ENCODE measurements at places on chromosomes 4 and X.

GRCh38 chr4:98068495-98068894 lies 74.8 kb downstream of the STPG2 start:
- DNase-seq, result no peak

DNA sequence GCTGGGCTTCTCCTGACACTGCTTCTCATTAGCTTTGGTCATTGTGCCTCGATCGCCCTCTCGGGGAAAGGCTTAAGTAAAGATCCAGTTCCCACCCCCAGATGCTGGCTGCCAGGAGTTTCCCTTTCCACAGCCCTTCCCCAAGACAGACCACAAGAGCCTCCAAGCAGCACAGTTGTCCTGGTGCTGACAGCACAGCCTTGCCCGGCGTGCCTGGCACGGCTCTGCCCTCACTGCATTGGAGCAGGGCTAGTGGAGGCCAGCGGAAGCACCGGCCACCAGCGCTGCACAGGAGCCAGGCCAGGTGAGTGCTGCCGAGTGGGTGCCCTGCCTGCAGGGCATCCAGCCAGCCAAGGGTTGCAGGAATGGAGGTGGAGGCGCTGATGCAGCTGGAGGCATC lies 9.7 kb upstream of the MSANTD1 start:
- DNase-seq, result no peak

DNA sequence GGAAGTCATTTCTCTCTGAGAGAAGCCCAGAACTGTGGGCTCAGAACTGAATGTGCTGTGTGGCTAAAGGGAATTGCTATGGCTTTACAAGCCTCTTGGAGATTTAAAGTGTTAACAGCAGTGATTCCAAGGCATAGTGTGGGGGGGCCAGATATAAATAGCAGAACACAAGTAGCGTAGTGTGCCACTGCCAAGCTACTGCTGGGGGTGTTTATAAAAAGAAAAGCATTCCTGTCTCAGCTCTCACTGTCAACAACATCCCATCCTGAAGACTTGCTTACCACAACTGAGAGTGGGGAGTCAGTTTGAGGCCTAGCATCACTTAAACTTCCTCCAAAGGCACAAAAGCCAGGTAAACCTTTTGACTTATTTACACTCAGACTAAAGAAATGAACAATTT lies at the start of gene ART3:
TSS of gene ART3 (plus strand) at position 242 of the 400 bp plus-strand sequence. CDS start 1,181 bp downstream, outside the sequence.
- DNase-seq, result no peak

GRCh38 chrX:17554914-17555313 lies 179.9 kb downstream of the NHS start:
- DNase-seq, result no peak

- peak; percentile 66 for DNase-seq
Measured at GRCh38 chrX:46912098-46912602, at the start of gene JADE3. TSS of gene JADE3 (plus strand) at chrX:46912421. CDS start at chrX:46984895, 72,474 bp downstream.

DNA sequence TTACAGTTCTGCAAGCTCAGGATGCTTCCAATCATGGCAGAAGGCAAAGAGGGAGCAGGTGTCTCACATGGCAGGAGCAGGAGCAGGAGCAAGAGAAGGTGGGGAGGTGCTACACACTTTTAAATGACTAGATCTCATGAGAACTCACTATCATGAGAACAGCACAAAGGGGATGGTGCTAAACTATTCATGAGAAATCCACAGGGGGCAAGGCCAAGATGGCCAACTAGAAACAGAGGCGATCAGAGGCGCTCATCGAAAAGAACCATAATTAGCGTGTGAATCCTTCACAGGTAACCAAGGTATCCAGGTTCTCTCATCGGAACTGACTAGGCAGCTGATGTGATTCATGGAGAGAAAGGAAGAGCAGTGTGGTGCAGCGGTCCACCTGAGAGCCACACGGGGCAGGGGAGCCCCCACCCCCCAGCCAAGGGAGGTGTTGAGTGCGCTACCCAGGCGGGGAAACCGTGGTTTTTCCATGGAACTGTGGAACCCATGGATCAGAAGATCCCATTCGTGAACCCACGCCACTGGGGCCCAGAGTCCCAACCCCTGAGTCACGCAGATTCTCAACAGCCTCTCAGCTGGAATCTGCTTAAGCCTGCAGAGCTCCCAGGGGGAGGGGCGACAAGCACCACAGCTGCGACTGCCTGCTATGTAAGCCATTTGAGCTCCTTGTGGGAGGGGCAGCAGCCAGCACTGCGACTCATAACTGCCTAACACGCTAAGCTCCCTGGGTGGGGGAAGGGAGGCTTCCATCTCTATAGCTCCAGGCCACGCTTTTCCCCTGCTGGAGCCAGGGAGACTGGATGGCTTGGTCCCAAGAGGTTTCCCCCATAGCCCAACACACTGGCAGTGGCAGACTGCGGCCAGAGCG lies 46.7 kb downstream of the FGF16 start:
- DNase-seq, result peak; percentile 1

DNA sequence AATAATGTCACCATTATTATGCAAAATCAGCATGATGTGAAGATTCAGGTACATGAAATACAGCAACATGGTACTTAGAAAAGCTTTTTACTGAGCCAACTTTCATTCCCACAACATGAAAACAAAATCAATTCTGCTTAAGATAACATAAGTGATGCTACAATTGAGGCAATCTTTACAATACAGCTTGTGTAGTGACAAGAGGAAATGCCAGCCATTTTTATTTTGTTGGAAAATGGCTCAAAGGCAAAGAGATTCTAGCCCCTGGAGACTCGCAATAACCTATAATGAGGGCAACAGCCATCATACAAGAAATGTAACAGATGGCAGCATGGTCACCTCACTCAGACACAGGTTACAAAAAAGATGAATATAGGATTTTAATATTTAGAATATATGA lies 560.4 kb downstream of the SPOCK3 start:
- no peak for DNase-seq

GRCh38 chr4:170011921-170012628 lies 14.1 kb downstream of the MFAP3L start:
- DNase-seq, result no peak

DNA sequence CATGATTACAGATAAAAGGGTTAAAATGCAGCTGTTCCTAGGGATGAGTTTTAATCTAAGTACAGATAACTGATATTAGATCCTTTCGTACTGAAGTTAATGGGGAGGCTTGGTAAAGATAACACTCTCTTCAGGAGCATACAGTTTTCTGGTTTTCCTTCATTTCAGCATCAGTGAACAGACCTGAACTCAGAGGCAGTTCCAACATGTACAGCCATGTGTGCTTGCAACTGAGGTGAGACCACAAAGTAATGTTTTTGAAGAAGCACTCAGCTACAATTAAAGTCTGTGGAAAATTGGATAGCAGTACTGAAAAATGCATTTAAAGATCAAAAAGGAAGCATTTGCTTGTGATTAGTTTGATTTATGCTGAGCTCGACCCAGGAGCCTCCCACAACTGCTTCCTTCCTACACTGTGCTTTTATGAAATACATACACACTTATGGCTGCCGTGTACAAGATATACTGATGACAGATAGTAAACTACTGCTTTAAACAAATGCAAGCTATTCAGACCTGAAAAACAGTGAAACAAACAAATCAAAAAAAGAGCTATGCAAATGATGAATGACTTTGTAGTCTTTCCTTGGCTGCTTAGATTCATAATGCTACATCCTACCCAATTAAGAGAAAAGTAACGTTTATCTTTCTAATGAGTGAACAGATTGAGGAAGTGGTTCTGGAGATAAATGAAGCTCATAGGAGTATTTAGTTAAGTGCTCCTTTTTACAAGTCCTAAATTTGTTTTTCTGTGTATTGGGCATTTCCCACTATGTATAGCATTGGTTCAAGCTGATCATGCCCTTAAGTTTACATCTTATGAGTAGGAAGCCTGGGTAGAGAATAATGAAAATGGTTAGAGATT lies 68.4 kb downstream of the PDLIM5 start:
- no peak for DNase-seq

DNA sequence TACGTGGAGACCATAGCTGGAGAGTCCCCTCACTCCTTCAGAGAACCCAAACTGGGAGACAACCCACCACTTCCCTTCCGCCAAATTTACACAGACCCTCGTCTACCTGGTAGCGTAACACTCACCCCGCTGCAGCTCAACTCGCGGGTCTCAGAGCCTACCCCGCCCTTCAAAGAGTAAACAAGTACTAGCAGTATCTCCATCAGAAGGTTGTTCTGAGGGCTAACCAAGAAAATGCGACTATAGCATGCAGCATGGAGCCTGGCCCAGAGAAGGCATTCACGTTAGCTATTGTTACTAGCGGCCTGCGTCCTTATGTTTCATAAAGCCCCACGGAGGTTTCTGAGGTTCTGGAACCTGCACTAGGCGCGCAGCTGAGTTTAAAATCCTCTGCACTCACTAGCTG lies 531 bp upstream of the MANBA start:
- DNase-seq, result peak; percentile 8

GRCh38 chrX:109351557-109351956 lies 130.3 kb downstream of the GUCY2F start:
- DNase-seq, result no peak

DNA sequence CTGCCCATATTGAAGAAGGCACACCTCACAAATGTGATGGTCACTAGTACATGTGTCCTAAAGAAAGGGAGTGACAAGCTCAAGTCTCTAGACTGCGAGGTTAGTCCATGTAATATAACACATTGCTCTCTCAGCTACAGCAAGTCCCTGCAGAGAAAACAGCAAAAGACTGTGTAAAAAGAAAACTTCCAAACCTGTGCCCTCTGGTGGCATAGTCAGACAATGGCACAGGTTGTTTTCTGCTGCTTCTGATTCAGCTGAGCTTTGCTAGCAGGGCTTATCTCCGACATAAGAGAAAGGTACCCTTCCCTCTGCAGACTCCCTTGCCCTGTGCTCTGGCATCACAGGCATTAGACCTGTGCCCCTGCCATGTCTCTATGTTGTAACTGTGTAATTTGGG lies 1.4 kb upstream of the SERPINA7 start:
- no peak for DNase-seq

DNA sequence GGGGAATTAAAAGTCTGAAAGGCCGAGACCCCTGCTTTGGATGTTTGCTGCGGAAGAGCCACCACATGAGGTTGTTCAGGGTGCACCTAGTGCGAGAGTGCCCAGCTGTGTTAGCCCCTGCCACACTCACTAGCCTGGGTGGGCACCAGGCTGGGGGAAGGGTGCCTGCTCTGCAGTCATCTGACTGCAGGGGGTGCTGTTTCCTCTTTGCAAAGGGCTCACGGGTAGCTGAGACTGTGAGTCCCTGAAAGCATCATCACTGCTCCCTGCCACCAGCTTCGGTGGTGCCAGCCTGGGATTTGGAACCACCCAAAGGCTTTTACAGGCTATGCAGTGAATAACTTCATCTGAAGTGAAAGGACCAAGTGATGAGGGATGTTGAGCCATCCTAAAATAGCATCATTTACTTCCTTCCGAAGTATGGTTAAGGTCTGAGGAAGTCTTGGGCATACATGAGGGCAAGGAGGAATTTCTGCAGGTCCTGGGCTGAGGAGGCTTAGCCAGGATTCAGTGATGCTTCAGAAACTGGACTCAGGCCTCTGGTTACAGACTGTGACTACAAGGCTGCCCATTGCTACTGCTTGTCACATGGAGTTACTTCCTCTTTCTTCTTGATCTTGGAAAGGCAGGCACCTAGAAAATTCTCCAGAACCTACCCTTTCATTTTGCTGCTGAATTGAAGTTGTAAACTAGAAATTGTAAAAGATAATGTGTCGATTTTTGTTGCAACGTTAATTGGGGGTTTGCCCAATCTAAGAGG lies 293.2 kb upstream of the PRPS2 start:
- DNase-seq, result peak; percentile 1

DNA sequence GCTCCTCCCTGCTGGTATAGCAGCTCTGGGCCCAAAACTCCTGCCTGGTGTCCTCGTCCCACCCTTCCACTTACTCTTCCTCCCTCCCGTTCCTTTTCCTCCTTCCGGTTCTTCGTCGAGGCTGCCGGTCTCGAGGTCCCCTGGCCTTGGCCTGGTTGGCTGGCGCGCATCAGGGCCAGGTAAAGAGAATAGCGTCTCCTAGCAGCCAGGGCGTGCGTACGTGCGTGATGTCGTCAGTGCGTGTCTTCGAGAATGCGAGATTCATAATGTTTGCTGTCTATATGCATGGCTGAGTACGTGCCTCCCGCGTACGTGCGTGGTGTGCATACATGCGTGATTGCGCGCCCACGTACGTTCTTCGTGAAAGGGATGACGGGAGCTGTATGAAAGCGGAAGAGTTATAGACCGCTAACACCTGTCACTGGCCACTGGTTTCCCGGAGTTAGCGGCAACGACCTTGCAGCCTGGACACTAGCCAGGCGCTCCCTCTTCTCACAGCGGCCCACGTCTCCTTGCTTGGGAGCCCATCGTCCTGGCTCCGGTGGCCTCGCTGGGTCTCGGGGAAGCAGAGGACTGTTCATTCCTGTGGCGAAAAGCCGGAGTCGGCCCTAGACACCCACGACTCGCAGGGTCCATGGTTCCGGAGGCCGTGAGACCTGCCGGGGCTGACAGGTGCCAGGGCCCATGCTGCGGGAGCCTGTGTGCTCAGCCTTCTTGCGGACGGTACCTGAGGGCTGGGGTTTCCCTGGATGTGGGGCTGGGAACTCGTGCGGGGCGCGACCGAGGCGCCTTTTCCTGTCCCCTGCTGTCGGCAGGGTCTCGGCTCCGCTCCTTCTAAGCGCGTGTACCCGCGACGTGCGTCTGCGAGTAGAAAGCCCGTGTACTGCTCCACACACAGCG lies at the start of gene EOLA1:
TSS of gene EOLA1 (plus strand) at position 392 of the 900 bp plus-strand sequence. CDS start 4,619 bp downstream, outside the sequence.
- no peak for DNase-seq

DNA sequence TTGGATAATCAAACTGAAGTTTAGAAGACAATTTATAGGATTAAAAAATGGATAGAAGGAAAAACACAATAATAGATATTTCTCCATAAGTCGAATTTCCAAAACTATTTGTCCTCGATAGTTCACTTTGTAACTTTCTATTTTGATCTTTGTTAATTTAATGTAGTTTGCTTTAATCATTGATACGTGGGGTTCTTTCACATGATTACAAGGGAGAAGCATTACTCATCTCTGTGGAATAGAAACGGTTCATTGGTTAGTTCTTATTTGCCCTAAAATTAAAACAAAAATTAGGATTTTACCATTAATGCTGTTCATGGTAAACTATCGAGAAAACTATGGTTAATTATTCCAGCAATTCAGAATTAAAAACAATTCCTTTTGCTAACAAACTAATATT lies 2.1 kb downstream of the TET2 start:
- DNase-seq, result no peak

DNA sequence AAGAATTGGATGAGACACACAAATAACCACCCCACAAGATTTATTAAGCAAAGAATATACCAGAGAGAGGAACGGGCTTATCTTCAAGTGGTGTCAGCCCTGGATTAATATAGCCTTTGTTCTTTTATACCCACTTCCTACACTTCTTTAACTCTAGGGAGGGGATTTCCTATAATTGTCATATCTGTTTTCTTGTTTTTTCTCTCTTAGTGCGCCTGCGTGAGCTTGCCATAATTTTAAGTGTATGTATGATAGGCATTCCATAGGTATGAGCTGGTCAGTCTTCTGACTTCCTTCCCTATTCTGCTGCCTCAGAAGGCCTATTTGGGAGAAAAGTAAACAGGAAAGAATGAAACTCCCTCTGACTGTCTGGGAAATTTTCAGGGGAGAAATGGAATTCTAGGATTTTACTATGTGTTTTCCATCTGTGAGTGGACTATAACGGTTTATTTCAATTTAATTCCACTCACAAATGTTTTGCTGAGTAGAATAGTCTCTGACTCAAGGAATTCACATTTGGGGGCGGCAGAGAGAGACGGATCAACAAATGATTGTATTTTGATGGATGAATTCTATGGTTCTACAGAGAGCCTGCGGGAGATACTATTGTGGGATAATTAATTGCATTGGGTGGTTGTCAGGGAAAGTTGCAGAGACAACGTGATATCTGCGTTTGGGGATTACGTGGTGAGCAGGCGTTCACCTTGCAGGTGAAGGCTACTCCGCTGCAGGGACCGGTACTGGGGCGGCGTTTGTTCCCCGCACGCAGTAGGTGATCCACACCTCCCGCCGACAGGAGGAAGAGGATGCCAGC lies 626 bp upstream of the CEP135 start:
- DNase-seq, result no peak

- no peak for DNase-seq
Measured at GRCh38 chr4:32440391-32440790, 1720.2 kb downstream of the PCDH7 start.
